ENCODE measurements at places on chromosomes 3 and 15. TPM values are rescaled to one million over a fixed set of nuclear protein-coding genes. Genes with fewer than 3 reads are reported as not detected.
A peak's percentile ranks its signal among the peaks of the same experiment; 100 is the strongest.

The SAMD7 gene
- not detected for total RNA-seq

DNA sequence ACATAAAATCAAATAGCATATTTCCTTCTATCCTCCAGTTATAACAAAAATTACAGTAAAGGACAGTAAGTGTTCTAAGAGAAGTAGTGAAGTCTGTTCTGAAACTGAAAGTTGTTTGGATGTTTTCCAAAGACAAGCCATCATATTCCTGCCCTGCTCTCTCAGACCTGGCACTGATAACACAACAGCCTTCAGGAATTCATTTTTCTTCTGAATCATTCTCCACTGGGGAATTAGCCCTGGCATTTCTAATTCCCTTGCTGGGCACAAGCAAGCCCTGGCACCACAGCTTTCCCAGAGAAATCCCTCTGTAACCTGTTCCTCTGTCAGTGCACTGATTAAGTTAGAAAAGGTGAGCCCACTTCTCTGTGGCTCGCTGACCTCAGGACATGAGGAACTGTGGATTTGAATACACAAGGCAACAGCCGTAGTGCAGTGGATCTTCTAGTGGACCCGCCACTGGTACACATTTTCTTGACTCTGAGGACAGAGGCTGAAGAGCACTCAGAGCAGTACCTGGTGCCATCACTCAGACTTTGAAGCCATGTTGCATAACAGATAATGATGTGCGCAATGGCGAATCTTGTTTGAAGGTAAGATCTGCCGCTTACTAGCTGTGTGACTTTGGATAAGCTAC is 61.6 kb downstream of the WWTR1 start:
- DNase-seq: no peak

DNA sequence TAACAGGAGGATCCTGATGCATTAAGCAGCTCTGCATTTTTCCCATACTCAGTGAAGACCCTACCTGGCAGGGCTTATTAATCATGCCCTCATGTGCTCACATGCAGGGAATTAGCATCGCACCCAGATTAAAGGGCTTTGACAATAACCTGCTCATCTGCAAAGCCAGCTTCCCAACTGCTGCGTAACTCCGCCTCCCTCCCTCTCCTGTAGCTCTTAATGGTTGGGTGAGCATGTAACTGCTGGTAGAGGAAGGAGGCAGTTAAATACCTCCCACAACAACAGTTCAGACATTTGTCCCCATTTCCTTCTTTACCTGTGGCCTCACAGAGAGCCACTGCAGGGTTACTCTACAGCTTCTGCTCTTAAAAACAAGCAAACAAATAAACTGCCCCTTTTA is 203.6 kb upstream of the WNT5A start:
- DNase-seq: no peak

- DNase-seq: peak; percentile 45
These were observed 47.2 kb downstream of the CCDC12 start for GRCh38 chr3:46929324-46929723.

DNA sequence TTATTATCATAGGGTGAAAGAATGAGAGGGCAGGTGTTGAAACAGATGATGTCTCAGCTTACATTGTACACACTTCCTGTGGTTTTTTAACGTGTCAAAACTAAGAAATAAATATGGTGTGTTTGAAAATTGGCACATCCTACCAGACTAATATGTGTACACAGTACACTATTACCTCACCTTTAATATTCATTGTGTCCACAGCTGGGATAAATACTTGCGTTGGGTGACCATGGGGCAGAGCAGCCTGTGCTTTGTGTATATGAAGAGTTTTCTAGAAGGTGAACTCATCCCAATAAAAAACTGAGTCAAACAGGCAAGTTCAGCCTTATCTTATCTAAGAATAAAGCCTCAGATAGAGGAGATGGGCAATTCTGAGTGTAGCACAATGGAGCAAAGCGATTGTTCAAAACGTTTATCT is 17.3 kb downstream of the SUCNR1 start:
- no peak for DNase-seq

GRCh38 chr3:41578798-41579197 is 379.5 kb downstream of the CTNNB1 start:
- no peak for DNase-seq

The MDFIC2 gene
- total RNA-seq: not detected

The THRB gene
- total RNA-seq: 13.2 TPM

DNA sequence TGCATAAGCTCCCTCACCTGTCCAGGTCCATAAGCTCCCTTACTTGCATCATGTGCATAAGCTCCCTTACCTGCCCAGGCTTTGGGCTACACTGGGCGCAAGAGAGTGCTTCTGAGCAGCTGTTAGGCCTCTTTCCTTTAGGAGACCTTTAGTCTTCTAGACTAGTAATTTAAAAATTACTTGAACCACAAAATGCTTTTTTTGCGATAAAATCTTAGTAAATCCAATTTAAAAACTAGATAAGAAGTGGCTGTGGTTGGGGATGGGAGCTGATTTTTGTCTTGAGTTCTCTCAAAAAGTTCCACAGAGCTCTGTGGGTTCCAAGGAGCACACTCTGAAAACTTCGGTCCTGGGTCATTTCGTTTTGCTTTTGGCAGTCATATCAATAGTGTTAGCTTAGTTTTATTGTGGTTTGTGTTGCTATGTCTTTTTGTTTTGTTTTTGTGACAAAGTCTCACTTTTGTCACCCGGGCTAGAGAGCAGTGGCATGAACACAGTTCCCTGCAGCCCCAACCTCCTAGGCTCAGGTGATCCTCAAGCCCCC is 6.7 kb downstream of the CEMIP start:
- no peak for DNase-seq

DNA sequence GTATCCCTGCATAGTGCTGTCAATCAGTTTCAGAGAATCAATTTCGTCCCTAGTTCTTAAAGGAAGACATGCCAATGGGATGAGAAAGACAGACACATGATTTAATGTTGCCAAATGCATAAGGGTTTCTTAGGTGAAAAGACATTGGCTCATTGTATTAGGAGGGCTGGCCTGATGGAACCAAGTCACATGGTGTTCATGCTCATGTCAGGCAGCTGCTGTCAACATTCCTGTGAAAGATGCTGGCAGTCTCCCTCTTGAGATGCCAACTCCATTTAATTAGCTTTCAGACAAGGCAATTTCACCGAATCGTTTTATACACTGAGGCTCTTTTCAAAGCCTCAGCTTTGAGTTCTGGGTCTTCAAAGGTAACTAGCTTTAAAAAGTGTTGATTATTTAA is 16.1 kb upstream of the IL1RAP start:
- no peak for DNase-seq

The FOXB1 gene
- total RNA-seq: not detected

DNA sequence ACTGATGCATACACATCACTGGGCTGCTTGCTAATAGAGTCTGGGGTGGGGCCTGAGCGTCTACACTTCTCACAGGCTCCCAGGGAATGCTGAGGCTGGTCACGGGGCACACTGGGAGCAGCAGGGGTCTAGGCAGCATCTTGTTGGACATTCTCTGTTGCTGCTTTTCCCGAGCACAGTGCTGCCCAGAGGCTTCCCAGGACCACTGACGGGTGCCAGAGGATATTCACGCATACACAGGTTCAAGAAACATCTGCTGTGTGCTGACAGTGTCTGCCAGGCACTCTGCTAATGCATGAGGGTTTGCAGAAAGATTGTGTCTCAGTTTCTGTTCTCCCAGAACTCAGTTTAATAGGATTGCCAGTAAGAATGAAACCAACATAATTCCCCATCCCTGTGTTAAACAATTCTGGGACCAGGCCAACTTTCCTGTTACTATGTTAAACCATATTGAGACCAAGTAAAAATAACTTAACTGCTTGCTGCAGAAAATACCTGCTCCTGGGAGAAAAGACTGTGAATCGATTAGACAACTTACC is 23.9 kb upstream of the BCL2L10 start:
- no peak for DNase-seq

The CSTA gene
- total RNA-seq: 6.3 TPM

DNA sequence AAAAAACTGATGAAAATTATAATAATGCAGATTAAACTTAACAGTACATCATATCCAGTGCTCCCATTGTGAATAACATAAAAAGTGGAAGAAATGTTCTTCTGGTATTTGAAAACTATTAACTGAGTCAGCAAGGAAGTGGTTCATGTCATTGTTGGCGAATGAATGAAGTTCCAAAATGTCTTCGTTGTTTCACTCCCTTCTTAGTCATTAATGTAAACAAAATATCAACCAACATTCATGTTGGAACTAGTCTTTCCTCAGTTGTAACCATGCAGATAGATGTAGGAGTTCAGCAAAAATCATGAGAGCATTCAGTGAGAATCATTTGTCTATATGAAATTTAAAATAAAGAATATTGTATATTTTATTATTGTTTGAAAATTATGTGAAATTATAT is 44.1 kb upstream of the ICE2 start:
- no peak for DNase-seq

The ALAS1 gene
- 39.1 TPM for total RNA-seq

The GDPGP1 gene
- 5.4 TPM for total RNA-seq

DNA sequence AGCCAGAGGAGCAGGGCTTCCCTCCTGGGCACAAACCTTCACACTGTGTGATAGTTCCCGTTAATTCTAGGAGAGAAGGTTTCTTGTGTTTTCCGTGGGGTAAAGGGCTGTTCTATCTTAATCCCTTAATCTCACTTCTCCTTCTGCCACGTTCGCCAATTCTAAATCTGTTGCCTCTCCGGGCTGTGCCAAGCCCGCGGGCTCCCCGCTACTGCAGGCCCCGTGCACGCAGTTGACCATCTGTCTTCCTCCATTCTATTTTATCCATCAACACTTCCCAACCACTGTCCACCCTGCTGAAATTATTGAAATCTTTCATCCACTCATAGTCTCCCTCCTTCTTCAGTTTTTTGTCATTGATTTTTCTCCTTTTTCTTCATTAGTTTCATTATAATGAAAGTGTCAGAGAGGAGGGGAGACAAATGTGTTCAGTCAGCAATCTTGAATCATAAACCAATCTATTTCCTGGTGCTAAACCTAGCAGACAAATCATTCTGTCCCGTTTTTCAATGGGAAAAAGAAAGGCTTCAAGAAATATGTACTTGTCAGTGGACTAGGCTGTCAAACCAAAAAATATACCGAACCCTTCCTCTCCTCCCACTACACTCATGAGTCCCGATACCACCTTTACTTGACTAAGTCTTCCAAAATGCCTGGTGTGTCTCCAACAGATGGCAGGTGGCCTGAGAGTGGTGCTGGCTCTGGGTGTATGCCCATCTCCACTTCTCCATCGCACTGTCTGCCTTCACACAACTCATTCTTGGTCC is 39.6 kb downstream of the SLCO2A1 start:
- DNase-seq: no peak

The EFCC1 gene
- total RNA-seq: 1.6 TPM

The CCDC33 gene
- not detected for total RNA-seq

The FAM43A gene
- 39.9 TPM for total RNA-seq

The FSIP1 gene
- 0.85 TPM for total RNA-seq
